ENCODE measurements at places on chromosomes 4 and X.

GRCh38 chr4:175927121-175927520 lies 115.1 kb upstream of the GPM6A start:
- ATAC-seq = peak; percentile 90

DNA sequence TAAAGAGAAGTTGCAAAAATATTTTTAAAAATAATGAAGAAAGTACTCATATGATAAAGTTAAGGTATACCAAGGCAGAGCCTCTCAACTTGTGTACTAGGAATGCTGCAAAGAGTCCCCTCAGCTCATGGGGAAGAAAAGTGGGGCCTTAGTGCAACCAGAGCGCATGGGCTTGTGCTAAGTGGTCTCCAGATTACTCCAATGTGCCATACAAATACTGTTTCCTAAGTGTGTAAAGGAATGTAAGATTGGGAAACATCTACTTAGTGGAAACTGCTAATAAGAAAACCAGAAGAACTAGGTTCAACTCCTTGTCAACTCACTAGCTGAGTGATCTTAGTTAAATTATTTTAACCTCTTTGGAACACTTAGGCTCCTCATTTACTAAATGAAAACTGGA lies 39.1 kb downstream of the NAF1 start:
- no peak for ATAC-seq

DNA sequence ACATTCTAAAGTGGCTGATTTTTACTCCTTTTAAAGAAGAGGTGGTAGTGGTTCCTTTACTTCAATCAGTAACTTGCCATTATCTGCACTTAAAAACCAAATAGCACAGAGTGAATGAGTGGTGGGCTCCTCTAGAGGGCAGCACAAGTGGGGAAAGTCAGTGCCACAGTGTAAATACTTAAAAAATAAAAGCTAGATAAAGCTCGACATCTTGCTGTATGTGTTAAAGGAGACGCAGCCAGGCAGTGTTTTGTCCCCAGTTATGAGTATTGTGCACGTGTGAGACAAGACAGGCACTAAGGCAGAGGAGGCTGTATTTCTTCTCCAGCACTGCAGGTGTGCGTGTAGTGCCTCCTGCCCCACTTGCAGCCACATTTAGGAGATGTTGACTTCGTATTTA lies 24.6 kb downstream of the NAP1L5 start:
- no peak for ATAC-seq

DNA sequence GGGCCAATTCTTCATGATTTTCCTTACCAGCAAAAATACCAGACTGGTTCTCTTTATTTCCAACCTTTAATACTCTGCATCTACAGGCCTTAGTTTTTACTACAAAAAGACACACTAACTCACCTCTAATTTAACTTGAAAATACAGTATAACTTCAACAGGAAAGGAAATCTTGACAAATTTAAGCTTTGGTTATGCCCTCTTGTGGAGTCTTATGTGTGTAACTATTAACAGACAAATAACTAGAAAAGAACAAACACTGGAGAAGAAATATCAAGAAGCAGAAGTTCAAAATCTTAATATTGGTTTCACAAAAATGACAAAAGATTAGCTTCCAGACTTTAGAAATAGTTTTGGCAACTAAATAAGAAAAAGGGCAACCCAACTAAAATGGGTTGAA lies 33.0 kb downstream of the PPA2 start:
- ATAC-seq = no peak

- ATAC-seq = no peak
These were observed 134.8 kb upstream of the PPARGC1A start for GRCh38 chr4:24024605-24025004.

- ATAC-seq = no peak
These were observed 45.6 kb downstream of the SLIT2 start for GRCh38 chr4:20297261-20297660.

DNA sequence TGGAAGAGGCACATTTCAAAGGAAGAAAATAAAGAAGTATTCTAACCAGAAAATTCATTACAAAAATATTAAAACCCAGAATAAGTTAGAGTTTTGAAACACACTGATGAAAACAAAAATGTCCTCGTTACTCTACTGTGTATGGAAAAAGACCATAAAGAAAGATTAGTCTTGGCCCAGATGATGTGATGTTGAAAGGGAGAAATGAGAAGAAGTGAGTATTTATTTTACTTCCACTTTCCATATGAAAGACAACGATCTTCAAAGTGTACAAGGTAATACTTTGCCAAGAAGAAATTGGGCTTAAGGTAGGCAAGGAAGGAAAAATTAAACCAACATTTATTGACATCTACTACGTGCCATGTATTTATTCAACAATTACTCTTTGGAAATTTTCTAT lies 48.6 kb upstream of the EMCN start:
- no peak for ATAC-seq

- ATAC-seq = no peak
These were observed 6.9 kb upstream of the HAND2 start for GRCh38 chr4:173536808-173537429.

- no peak for ATAC-seq
These were observed 1.4 kb downstream of the MAGED1 start for GRCh38 chrX:51894697-51895336.

GRCh38 chr4:171629182-171629581 lies 184.0 kb upstream of the GALNTL6 start:
- no peak for ATAC-seq

DNA sequence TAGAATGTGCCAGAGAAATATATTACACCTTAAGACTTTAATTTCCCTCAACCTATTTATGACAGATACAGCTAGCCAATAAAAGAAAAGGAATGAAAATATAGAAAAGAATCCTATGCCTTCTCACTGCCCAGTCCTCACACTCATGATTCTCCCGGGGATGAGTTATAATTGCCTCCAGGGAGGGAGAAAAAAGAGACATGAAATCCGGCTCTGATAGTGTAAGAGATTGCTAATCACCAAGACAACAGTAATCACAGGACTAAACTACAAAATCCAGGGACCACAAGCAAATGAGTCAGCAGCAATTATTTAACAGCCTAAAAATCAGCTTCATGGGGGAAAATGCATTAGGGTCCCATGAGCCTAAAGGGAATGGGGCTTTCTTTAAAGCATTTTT lies 95.9 kb upstream of the DUSP21 start:
- no peak for ATAC-seq

GRCh38 chr4:181753207-181753606 lies 490.0 kb upstream of the TENM3 start:
- no peak for ATAC-seq

DNA sequence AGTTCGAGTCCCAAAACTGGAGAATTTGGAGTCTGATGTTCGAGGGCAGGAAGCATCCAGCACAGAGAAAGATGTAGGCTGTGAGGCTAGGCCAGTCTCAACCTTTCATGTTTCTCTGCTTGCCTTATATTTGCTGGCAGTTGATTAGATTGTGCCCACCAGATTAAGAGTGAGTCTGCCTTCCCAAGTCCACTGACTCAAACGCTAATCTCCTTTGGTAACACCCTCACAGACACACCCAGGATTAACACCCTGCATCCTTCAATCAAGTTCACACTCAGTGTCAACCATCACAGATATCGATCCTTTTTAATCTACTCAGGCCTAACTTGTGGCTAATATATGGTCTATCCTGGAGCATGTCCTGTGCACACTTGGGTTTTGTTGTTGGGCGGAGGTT lies 18.0 kb upstream of the MAEA start:
- no peak for ATAC-seq

- ATAC-seq = no peak
These were observed 61.5 kb upstream of the HHIP start for GRCh38 chr4:144584428-144584827.

DNA sequence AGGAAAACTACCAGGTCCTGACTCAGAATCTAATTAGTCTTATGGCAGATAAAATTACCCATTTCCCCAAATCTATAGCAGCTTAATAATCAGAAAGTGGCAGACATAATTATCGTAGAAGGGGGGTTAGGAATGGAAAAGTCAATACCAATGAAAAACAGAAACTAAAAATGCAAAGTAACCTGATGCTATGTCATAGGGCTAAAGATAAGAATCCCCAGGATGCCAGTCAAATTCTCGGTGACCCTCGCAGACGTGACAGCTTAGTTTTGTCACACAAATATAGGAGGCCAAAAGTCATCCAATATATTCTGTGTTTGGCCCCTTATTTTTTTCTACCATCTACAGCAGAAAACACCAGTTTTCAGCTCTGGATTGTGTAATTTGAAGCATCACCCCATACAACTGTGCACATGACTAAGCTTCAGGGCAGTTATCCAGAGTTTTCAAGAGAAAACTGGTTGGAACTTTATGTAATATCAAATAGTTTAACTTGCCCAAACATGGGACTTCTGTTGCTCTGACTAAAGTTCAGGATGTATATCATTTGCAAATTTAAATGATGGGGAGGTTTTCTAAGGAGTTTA lies 30.9 kb downstream of the RASSF6 start:
- peak; percentile 50 for ATAC-seq

GRCh38 chr4:80365928-80366327 lies 30.4 kb downstream of the CFAP299 start:
- no peak for ATAC-seq

- ATAC-seq = no peak
These were observed 1.2 kb upstream of the MAGEE2 start for GRCh38 chrX:75786290-75786689.

DNA sequence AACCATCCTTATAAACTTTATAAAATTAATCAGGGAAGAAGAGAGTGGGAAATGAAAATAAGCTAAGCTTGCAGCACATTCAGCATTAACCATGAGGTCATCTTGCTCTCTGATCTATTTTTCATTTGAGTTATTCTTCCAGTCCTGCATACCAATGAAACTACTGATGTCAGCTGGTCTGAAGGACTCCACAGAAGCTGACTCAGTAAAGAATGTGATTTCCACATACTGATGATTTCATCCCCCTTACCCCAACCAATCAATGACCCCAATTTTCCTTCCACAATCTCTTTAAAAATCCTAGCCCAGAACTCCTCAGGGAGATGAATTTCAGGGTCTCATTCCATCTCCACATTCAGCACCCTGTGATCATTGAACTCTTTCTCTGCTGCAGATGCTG lies 18.8 kb upstream of the DSPP start:
- peak; percentile 96 for ATAC-seq

- ATAC-seq = no peak
These were observed 117.1 kb upstream of the FRG1 start for GRCh38 chr4:189823591-189823990.

- ATAC-seq = no peak
These were observed 96.1 kb downstream of the FRYL start for GRCh38 chr4:48683784-48684666.

DNA sequence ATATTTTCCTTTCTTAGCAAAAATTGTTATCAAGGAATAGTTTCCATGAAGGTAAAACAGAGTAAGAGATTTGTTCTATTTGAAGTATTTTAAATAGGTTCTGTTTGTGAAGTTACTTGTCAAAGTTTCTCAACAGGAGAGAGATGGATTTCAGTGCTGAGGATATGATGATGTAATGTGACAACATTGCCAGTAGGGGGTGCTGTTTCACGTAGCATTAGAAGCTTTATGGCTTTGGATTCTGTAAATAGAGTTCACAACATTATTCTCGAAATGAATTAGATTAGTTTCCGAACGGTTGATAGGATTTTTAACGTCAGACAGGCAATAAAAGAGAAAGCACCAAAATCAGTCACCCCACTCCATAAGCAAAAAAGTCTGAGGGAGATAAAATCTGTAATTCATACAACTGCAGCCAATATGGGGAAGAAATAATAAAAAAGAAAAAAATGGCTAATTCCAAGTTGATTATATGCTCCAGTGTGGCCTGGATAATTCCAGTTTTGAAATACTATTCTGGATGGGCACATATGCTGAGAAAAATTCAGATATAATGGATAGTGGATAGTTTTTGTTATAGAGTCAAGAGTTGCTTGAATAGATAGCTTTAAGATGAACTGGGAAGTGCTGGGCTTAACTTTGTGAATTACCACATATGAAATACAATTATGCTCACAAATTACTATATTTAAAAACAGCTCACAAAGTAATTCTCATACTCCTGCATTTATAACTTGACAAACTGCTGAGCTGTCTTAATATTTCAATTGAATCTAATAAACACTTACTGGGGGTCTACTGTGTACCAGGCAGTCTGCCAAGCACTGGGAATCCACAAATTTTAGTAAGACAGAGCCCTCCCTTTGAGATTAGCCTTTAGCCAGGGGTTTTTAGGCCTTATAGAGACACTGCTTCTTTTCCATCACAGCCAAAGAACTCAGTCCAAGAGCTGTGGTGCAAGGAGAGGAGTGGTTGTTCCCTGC lies 109.1 kb downstream of the GPAT3 start:
- peak; percentile 55 for ATAC-seq

- no peak for ATAC-seq
These were observed 5.9 kb downstream of the THAP9 start for GRCh38 chr4:82906469-82906868.

DNA sequence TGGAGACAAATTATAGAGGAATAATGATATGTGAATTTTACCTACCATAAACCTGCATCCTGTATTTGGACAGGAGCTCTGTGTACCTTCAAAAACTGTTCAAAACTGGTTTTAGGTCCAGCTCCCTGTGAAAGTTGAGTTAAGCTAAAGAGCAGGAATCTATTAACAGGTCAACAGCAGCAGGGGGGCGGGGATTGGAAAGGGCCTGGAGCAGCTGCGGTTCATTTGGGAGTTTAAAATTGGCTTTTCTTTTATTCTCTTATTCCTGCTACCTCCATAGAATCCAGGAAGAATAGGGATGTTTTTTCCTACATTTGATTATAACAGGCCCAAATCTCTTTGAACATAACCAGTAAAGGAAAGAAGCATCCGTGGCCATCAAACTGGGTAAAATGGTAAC lies 23.8 kb downstream of the SHROOM3 start:
- ATAC-seq = no peak

- no peak for ATAC-seq
These were observed 68.8 kb downstream of the MAML3 start for GRCh38 chr4:140085062-140085622.

DNA sequence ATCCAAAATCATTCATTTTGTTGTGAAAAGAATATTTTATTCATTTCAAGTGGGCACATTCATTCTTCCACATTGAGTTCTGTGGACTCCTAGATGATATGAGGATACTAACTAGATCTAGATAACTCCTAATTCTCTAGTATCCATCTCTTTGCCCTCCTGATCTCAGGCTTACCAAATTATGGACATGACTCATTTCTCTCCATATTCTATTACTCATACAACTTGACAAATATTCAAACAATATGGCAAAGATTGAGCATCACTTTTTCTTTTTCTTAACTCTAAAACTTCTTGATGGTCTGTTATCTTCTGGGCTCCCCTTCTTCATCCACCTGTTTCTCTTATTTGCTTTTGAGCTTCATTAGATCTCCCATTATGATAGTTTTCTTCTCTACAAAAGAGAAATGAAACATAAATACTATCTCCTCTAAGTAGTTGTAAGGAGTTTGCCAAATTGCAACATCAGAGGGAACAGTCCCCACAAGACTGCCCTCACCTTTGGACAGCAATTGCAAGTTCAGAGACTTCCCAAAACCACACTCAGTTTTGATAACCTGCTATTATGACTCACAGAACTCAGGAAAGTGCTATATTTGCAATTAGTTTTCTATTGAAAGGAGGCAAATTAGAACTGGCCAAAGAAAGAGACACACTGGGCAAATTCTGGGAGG lies 422.9 kb downstream of the SPRY1 start:
- peak; percentile 47 for ATAC-seq

- peak; percentile 46 for ATAC-seq
These were observed 47.8 kb downstream of the APLN start for GRCh38 chrX:129606918-129607317.

All from gastroesophageal sphincter (tissue), 4 donors.